ENCODE measurements at places on chromosomes 3 and 15. TPM values are rescaled to one million over a fixed set of nuclear protein-coding genes. Genes with fewer than 3 reads are reported as not detected.
A peak's percentile ranks its signal among the peaks of the same experiment; 100 is the strongest.

The LRRC3B gene
- polyA plus RNA-seq, result not detected

The DZIP3 gene
- polyA plus RNA-seq, result 12.2 TPM

The ATXN7 gene
- 15.0 TPM for polyA plus RNA-seq

The PBRM1 gene
- 40.6 TPM for polyA plus RNA-seq

The CORO2B gene
- 16.1 TPM for polyA plus RNA-seq

The RGMA gene
- 0.36 TPM for polyA plus RNA-seq

The CPN2 gene
- not detected for polyA plus RNA-seq

The GRM7 gene
- polyA plus RNA-seq, result not detected

- no peak for DNase-seq
These were observed 28.3 kb downstream of the RPLP1 start for GRCh38 chr15:69480932-69481331.

DNA sequence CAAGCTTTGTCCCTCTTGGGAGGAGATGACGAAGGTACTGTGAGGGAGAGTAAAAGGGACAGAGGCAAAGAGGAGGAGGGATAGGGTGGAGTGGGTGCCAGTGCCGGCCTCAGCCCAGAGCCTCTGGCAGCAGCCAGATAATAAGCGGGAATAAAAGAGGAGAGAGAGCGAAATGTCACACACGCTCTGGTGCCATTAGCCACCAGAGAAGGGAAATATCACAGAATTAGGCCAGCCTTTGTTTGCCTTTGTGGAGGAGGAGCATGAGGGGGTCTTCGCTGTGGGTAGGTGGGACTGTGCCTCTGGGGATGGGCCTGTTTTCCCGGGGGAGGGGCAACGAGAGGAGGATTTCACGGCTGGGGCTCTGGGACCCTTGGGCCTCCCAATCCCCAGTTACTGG is 67.8 kb downstream of the LINGO1 start:
- no peak for DNase-seq

- DNase-seq, result no peak
These were observed 241.5 kb upstream of the WNT5A start for GRCh38 chr3:55728461-55729100.

DNA sequence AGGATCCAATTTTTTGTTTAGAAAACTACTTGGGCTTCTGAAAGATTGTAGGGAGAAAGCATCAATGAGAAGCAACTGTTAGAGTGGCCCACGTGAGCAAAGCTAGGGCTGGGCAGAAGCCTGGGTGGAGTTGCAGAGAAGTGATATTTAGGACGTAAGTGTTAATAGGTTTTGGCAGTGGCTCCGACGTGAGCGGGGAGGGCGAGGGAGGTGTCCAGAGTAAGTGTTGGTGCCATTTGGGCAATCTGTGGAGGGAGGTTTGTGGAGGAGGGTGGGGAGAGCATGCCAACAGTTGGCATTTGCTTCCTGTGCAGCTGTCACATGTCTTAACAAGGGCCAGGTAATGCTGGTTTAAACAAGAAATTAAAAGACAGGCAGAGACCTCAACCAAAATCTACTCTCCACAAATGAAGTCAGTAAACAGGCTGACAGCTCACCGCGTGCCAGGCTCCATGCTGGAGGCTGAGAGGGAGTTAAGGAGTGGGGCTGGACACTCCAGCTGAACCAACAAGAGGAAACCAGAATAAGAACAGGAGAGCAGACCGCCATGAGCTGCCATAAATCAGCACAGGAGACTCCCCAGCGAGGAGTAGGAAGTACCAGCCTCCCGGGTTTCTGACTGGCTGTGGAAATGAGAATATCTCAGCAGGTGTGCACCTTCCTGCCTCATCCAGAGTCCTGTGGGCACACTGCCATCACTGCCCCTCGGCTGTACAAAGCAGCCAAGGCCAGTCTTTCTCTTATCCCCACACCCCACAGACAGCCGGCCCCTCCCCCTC is 232.6 kb downstream of the ABHD5 start:
- no peak for DNase-seq

- DNase-seq, result peak; percentile 81
These were observed 257.2 kb upstream of the NECTIN3 start for GRCh38 chr3:110814170-110815007.

DNA sequence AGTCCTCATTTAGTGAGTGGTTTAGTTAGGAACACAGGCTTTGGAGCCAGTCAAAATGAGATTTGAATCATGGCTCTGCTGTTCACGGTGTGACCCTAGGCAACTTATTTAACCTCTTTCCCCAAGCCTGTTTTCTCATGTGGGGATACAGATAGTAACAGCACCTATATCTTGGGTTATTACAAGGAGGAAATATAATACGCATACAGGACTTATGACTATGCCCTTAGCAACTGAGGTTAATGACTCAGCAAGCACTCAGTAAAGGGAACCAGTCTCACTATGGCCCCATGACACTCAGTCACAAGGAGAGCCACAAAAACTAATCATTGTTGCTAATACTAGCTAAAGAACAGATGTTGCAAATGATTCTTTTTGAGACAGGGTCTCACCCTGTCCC is 45.9 kb downstream of the SUMF1 start:
- DNase-seq, result no peak

- DNase-seq, result no peak
These were observed 21.0 kb downstream of the TMEM158 start for GRCh38 chr3:45205126-45205525.

DNA sequence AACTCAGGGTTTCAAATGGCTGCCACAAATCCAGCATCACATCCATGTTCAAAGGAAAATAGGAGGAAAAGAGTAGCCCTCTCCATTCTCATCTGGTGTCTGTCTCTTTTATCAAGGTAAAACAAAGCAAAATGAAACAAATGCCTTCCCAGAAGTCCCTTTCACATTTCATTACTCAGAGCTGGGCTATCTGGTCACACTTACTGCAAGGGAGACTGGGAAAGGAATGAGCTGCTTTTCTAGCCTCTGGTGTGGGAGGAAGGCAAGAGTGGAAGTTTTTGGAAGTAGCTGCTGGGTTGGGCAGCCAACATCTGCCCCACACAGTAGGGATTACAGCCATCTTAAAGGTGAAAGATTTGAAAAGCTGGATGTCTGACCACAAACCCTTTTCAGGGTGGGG is 51.8 kb downstream of the KLF15 start:
- DNase-seq, result no peak

DNA sequence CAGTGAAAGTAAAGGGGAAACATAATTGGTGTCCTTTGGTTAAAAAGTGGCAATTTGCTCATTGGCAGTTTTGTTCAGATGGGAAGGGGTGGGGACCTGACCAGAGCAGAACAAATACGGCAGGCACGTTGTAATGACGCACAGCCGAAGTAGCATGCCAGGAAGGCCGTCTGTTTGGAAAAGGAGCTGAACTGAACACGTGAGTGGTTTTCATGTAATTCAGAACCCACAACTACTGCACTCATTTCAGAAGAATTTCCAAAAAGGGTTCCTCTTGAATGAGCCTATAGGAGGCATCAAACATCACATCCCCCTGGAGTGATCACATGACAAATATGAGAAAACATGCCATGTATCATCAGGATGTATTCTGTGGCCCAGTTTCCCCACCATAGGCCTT is 42.9 kb upstream of the LMCD1 start:
- DNase-seq, result peak; percentile 73

GRCh38 chr15:90901175-90902039 is 1.7 kb upstream of the MAN2A2 start:
- no peak for DNase-seq

- no peak for DNase-seq
These were observed 36.7 kb downstream of the PTPN9 start for GRCh38 chr15:75542386-75542797.

- DNase-seq, result no peak
These were observed 40.4 kb upstream of the C15orf39 start for GRCh38 chr15:75161106-75161916.

- no peak for DNase-seq
These were observed 105.7 kb downstream of the DPH6 start for GRCh38 chr15:35440265-35440664.

- no peak for DNase-seq
These were observed 63.3 kb downstream of the AQP9 start for GRCh38 chr15:58201516-58201915.
